ENCODE measurements at places on chromosomes 11 and 22.

GRCh38 chr11:22331771-22332170, 6.4 kb upstream of the SLC17A6 start:
- DNase-seq = no peak

DNA sequence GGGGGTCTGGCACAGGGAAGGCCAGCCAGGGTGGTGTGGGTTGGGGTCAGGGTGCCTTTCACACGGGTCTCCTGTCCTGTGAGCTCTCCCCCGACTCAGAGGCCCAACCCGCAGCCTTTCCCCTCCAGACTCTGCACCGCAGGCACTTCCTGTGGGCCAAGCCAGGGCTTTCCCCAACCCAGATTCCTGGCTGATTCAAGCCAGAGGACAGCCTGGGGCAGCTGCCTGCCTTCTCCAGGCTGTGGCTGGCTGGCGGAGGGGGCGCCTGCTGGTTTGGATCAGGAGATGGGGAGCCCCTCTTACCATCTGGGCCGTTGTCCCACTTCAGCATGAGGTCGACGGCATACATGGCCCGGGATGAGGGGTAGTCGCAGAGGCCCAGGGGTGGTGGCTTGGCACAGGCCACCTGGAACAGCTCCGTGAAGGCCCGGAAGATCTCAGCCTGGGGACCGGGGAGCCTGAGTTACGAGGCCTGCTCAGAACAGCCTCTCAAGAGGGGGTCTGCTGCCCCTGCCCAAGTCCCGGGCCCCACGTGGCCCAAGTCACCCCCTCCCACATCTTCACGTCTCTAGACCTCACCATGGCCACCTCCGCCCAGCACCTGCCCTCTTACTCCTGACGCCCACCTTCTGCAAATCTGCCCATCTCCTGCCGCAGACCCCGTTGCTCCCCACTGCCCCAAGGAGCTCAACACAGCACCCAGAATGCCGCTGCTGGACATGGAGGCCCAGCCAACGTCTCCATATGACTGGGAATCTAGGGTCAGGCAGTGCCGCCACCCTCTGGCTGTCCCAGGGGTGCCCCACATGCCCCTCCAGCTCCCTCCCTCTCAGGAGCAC, 17.3 kb downstream of the TSPO start:
- DNase-seq = no peak

DNA sequence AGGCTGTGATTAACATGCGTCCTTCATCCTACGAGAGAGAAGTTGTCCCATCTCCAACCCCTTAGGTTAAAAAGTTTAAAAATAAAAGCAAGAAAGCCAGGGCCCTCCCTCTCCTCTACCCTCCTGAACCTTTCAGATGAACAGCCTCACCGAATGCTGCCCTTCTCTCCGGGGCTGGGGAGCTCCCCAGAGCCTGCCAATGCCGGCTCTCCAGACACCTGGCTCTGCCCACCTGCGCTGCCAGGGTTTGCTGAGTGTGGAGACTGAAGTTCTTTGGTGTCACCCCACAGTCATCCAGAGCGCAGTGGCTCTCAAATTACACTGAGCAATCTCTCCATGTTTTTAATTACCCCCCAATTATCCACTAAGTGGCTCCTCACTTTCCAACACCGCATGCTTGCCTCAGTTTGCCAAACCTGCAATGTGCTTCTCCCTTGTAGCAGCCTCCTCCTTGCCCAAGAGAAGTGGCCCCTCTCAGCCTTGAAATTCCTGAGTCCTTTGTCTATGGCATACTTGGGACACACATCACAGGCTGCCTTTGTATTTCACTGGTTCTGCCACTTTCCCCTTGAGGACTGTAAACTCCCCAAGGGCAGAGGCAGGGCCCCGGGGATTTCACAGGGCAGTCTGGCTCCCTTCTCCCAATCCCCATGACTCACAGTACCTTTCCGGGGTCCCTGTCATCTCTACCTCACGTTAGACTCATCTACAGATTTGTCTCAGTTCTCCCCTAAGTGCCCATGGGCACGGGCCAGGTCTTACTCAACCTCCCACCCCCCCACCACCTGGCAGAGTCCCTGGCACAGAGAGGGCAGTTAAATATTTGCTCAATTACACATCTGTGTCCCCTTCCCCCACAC, 2.0 kb downstream of the MYH9 start:
- no peak for DNase-seq

- no peak for DNase-seq
These were observed 12.8 kb downstream of the UFD1 start for GRCh38 chr22:19466126-19466716.

- no peak for DNase-seq
These were observed 9.4 kb upstream of the FANCF start for GRCh38 chr11:22634897-22635629.

DNA sequence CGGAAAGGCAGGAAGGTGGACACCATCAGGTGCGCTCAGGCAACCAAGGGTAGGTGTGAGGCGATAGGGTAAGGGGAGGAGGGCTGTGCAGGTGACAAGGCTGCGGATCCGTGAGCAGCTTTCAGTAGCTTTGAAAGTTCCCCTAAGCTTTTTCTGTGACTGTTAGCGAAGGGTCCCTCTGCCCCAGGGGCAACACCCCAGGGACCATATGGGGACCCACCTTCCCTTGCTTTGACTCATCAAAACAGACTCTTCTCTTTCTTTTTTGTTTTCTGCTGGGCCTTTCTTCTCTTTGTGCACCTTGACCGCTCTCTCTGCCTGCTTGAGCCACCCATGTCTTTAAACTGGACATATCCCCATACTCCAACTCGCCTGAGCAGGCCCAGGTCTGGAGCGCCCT, 136.9 kb downstream of the FEZ1 start:
- DNase-seq = no peak

DNA sequence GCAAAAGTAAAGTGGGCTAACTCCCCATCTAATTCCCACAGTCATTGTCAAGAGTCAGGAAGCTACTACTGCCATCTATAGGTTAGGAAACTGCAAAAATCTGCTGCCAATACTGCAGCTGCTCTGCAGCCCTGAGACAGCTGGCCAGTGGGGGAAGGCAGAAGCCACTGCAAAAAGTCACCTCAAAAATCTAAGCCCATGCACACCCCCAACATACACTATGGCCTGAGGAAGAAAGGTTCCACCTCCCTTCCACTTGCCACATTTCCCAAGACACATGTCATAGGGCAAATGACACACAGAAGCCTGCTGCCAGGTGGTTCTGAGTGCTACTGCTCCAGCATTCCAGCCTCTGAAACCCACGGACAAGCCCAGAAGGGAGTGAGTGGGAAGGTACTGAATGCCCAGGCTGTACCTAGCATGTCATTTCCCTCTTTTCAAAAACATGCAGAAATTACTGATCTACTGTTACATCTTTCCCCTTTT, 36.9 kb downstream of the DGCR2 start:
- no peak for DNase-seq

DNA sequence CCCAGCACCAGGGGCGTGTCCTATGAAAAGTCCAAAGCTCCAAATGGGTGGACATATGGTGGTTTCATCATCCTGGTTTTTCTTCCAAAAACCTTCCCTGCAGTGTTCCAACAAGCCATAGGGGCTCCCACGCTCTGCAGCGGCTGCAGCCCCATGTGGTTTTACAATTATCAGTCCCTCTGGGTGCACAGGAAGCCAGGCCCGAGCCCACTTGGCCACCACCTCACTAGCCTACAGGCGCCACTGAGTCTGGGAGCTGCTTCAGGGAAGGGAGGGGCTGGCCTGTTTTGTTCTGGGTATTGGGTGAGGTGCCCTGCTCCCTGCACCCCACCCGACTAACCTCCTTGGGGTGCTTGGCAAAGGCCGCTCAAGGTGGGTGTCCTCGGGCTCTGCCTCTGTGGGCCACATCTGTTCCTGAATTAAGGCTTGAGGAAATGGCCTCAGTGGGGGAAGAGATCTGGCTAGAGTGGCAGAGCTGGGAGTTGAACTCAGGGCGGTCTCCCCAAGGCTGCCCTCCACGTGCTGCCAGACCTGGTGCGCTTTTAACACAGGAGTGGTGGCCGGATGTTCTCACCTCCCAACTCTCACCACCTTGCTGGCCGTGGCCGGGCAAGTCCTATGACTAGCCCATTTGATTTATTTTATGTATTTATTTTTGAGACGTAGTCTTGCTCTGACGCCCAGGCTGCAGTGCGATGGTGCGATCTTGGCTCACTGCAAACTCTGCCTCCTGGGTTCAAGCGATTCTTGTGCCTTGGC, 5.3 kb upstream of the CDC42BPG start:
- DNase-seq = no peak

- no peak for DNase-seq
These were observed 104.7 kb downstream of the TBC1D22A start for GRCh38 chr22:46867106-46867505.

DNA sequence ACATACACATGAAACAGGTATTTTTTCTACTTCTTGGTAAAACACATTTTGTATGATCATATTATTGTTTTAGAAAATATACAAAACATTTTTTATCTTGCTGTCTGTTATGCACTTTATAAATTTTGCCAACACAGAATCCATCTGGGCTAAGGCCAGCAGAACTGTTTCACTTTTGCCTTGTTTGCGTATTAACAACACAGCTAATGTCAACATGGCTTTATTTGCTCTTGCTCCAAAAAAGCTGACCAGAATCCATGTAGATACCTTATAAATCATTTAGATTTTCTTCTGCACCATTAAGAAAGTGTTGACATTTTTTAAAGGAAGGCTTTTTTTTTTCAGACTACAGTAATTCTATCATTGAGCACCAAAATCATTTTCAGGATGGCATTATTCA, 58.1 kb upstream of the PGR start:
- DNase-seq = no peak

GRCh38 chr11:67345247-67345919, 8.0 kb downstream of the POLD4 start:
- DNase-seq = no peak

GRCh38 chr11:70167723-70168404, 35.2 kb upstream of the FADD start:
- no peak for DNase-seq

DNA sequence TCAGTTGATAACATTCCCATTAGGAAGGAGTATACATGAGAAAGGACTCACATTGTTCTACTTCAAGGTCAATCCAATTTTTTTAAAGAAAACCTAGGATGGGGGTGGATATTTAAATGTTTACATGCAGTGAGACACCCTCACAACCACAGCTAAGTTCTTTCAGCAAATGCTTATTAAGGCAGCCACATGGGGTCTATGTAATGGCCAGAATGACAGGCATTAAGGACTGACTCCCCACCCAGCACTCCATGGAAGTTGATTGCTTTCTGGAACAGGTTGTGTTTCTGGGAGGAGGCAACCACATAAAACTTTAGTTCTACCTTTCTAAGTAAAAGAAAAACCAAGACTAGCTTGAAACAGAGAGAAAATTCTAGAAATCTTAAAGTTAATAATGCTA, 662.0 kb upstream of the CCDC90B start:
- no peak for DNase-seq

GRCh38 chr11:36509201-36509639, 852 bp downstream of the TRAF6 start:
- DNase-seq = no peak

Measured in memory B cell (primary cell).